ENCODE measurements at places on chromosomes 1 and 21.

- DNase-seq: no peak
These were observed 19.5 kb upstream of the DOCK7 start for GRCh38 chr1:62707744-62708120.

DNA sequence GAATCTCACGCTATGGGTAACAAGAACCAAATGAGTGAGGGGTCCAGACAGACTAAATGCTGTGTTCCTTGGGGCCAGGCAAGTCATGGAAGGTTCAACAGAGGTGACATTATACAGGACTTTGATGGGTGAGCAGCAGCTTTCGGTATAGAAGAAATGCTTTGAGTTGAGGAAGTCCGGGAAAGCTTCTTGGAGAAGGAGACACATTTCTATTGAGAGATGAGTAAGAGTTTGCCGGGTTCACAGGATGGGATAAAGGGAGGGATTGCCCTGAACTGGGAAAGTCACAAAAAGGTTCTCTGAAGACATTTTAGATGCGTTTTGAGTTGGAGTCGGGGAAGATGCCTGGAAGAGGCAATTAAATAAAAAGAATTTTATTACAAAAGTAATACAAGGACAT lies 580 bp upstream of the AZIN2 start:
- no peak for DNase-seq

DNA sequence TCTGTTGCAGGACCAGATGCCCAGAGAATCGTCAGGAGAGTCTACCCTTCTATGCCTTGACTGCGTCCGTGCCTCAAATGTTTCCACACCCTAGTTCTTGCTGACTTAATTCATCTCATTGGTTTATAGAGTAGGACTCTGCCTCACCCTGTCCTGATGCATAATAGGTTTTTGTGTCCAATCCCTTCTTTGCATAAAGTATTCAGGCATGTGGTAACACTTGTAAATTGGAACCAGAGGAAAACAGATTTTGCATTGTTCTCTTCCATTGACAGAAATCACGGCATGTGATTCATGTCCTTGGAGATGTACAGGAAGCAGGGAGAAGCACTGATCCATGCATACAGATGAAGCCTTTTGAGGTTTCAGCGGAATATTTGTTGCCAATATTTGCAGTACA lies 29.5 kb downstream of the PLPPR5 start:
- no peak for DNase-seq

GRCh38 chr1:201008666-201009360 lies 14.7 kb downstream of the KIF21B start:
- no peak for DNase-seq

DNA sequence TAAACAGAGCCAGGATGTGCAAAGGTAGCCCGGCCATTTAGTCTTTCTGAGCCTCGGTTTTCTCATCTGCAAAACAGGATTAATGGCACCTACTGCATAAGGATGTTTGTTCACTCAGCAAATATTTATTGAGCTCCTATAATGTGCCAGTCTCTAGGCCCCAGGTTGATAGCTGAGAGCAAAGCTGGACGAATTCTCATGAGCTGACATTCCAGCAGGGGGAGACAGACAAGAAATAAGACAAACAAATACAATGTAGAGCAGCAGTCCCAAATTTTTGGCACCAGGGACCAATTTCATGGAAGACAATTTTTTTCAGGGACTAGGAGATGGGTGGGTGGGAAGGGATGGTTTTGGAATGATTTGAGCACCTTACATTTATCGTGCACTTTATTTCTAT lies 74.3 kb upstream of the PAX7 start:
- DNase-seq: no peak

DNA sequence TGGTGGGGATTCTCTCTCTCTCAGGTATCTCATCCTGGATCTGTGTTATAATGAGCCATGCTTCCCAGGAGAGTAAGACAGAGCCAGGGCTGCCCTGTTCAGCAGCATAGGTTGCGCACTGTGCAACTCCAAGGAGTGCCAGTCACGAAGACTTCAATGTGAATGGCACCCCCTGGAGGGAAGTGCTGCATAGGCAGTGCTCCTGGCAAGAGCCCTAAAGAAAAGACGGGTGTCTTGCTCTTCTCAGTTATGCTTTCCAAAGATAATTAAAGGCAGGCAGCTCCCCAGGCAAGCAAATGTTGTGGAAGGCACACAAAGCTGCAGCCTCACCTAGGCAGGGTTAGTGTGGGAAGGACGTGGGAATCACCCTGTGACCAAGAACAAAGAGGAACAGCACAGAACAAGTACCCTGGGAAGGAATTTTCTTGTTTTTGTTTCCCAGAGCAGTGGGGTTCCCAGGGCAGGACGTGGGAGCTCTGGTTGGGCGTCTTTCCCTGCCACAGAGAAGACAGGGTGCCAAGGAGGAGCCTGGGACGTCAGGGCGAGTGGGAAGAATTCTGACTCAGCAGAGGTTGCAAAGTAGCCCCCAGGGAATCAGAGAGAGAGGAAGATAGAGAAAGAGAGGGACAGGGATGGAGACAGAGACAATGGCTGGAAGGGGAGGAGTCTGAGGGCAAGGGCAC lies 120.9 kb downstream of the KCNN3 start:
- peak; percentile 33 for DNase-seq

DNA sequence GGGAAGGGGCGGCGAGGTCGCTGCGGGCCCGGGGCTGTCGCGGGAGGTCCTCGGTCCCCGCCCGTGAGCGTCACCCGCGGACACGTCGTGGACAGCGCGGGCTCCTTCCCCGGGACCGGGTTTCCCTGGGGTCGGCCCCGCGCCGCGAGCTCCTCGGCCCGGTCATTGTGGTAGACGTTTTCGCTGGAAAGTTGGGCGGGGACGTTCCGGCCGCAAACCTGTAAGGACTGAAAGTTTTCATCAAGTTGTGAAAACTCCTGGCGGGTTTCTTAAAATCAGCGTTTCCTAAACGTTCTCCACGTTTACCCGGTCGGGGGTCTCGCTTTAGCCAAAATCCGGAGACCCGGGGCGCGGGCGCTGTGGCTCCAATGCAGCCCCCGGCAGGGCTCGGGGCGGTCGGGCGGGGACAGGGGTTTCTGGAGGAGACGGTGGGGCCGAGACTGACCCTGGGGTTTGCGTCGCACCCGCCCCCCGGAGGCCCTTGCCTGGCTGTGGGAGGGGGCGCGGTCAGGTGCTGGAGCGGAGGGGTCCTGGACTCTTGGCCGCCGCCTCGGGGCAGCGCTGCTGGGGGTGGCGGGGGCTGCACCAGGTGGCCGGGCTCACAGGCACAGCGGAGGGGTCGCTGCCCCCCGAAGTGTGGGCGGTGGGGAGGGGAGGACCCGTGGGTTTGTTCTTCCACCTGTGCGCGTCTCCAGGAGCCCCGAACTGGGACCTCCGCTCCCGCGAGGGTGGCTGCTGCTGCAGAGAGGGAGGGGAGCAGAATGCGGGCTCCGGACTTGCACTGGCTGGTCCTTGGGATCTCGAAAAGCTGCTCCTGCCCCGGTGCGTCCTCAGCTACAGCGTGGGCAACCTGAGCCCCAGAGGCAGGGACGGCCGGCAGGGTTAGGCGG lies 827 bp downstream of the PRKCZ start:
- DNase-seq: no peak

- no peak for DNase-seq
These were observed 7.7 kb downstream of the POMGNT1 start for GRCh38 chr1:46190539-46190938.

DNA sequence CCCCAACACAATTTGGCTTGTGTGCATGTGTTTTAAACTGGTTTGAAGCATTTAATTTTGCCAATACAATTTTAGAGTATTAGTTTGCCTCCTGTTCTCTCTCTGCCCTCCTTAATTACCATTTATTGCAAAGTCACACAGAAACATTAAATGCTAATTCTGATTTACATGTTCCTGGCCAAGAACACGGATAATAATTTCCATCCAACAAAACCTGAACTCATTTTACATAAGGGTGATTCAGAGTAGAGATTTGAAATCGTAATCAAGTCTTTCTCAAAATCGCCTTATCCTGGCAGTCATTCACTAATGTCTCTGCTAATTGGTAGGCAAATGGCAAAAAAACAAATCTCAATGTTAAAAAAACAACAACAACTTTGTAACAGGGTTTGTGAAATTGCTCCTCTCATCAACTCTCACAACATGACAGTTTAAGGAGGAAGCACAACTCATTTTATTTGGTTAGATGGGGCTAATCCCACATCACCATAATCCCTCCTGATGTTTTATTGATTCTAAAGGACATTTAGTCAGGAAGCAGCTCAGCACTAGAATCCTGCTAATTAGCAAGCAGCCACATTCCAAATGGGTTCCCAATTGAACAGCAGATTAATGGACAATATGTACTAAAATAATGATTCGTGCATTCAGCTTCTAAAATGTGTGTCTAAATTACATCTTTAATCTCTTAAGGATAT lies 55.9 kb downstream of the C1orf87 start:
- no peak for DNase-seq
